ENCODE measurements at places on chromosomes 5 and 9.

GRCh38 chr5:68898951-68899471 is 194.8 kb upstream of the SLC30A5 start:
- DNase-seq = peak; percentile 81

DNA sequence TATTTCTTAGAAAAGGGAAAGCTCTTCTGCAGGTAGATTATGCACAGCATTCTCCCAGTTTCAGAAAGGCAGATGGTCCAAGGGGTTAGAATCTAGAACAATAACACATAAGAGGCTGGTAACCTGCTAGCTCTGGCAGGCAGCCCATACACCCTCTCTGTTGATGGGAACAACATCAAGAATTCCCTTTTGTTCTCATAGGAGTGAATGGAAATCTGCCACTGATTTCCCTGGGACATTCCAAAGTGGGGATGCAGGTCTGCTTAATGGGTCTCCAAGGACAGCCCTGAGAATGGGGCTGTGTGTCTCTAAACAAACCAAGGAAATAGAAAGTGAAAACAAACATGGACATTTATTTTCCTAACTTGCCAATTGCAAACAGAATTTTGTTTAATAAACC is 456.8 kb downstream of the EBF1 start:
- DNase-seq = no peak

DNA sequence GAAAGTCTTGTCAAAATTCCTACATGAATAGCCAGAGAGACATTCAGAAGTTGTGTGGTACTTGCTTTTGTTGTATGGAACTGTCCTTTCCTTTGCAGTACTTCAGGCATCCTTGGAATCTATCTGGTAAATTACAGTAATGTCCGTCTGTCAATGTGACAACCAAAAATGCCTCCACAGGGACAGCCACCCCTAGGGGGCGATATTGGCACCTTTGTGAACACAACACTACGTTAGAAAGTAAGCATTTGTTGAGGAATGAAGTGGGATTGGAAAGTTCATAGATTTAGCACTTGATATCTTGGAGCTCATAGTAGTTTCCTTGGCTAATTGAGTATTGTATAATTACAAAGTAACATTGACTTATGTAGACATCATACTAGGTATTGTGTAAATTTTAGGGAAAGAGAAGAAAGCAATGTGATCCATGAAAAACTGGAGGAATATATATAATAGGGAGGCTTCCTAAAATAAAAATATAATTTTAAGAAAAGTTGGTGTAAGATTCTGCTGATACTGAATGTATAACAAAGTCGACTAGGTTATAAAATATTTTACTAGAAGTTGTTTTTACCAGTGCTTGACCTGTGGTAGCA is 32.7 kb downstream of the TMEFF1 start:
- peak; percentile 51 for DNase-seq

GRCh38 chr9:134811079-134811672 is 69.4 kb upstream of the FCN2 start:
- DNase-seq = no peak

DNA sequence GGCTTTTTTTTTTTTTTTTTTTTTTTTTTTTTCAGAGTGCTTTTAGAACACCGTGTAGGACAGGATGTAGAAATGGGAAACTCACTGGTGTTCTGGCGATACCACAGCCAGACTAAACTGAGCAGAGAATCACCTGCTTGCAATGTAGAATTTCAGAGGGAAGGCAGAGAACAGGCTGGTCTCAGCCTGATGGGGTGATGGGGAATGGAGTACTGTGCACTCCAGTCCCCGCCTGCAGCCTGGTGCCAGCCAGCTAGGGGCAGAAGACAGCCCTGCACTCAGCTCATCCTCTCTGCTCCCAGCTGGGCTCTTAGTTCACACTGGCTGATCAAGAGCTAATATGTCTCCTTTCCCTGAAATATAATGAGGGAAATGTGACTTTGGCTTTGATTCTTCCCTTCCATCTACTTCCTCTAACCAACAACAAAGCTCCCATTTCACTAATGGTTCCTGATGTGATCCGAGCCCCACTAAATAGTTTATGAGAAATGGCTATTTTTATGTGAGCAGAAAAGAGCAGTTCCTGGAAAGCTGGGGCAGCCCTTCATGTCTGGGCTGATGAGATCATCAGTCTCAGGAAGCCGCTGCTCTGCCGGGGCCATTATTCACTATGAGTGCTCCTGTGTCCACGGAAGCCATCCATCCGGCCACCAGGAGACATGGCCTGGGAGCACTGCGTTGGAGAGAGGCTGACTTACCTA is 209.7 kb downstream of the GADD45G start:
- no peak for DNase-seq

DNA sequence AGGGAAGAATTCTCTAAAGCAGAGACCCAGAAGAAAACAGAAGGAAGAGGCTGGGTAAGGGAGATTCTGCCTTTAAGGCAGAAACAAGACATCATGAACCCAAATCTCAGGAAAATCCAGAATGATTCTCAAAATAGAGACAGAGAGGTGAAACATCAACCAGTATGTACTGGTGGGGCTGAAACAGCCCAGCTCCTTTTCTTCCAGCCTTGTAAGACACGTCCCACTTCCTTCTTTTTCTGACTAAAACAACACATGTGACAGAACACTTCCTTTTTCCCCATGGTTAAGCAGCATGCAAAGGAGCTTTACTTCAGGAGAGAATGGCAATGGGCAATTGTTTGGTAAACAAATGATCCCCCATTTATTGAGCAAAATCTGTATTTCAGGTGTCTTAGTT is 230.8 kb upstream of the NR4A3 start:
- DNase-seq = no peak

DNA sequence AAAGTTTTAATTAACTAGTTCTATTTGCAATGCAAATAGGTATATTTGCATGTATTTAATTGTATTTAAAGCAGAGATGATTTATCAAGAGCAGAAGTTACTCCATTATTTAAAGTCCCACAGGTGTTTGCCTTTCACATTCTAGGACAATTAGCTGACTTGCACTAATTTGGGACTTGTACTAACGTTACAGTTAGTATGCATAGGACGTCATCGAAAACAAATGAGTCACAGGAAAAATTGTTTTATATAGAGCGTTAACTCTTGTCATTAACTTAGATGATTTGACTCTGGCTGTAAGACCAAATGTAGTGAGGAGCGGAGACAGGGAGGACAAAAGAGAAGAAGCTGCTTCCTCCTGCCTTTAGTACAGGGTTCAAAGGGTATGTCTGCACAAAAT is 126.1 kb upstream of the IFNE start:
- no peak for DNase-seq

GRCh38 chr9:38670542-38671371 is 49.2 kb downstream of the FAM240B start:
- no peak for DNase-seq

GRCh38 chr5:362189-362588 is 40.7 kb downstream of the AHRR start:
- no peak for DNase-seq

DNA sequence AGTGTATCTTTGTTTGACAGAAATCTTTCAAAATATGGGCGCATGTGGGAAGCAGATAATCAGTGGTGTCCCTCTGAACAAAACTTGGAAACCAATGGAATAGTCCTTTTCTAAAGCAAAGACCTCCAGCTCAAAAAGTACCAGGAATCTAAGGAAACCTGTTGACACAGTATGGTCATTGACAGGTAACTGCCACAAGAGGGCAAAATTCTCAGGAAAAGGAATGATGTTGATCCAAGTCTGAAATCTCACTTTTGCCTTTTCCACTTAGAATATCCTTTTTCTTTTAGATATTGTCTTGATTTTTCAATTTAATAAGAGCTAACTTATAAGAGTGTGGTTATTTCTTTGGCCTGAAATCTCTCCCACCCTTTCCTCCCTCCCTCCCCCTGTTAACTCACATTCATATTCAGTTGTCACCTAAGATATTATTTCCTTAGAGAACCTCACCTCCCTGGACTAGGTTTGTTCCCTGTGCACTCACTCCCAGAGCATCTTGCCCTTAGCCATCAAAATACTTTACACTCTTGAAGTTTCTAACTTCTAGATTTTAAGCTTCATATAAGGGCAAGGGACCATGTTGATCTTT is 59.0 kb upstream of the BARX1 start:
- DNase-seq = peak; percentile 73

DNA sequence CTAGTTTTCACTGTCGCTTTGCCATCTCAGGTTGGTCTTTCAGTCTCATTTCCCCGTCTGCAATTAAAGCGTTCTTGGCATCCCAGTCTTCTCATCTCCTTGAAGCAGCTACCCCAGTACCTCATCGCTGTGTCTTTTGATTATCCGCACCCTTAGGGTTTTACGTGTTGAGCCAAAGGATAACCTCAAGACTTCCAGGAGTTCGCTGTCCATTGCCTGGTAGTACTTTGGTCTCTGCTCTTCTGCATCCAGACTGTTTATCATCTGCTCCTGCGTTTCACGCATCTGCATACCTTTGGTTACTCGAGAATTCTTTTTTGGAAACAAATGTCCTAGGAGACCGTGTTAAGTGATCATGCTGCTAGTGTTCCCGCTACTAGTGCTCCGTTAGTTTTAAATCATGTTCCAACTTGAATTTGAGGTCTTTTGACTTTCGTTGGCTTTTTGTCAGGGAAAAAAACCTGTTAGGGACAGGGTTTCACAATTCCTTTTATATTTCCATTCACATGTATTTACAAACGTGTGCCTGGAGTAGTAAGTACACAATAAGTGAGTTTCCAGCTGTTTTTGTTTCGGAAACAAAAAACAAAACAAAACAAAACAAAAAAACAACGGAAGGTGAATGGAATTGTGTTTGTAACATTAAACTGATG is 888 bp downstream of the RABGAP1 start:
- DNase-seq = peak; percentile 50

DNA sequence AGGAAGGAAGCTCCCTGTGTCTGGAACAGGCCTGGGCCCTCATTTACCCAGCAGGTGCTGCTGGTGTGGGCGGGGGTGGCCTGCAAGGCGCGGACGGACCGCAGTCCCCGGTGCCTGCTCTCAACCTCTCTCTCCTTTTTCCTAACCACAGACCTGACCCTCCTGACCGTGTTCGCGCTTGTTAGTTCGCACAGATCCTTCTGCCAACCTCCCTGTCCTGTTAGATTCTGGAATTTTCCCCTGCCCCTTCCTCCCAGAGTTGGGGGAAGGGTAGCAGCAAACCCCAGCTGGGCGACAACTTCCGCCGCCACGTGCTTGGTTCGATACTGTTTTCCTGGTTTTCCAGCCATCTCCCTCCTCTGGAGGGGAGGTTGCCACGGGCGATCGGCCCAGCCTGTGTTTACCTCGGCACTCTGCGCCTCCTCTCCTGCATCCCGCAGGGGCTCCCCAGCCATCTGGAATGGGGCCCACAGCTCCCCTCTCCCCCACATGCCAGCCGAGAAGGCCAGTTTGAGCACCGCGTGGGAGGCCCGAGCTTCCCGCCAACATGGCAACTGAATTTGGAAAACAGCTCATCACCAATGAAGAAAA is 70.8 kb upstream of the UNC5A start:
- DNase-seq = no peak

DNA sequence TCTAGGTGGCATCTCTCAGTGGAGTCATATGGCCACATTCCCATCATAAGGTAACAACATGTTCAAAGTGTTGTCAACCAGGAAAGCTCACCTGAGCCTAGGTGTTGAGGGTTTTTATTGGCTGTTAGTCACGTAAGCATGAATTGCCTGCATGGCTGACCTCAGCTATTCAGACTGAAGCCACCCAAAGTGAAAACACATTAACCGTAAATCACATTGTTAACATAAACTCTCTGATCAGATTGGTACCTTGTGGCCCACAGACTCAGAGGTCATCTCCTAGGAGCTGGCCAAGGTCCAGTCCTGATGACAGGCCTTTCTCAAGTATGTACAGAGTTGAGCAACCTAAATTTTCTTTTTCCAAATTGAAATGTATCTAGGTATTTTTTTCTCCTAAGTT is 26.7 kb downstream of the SRFBP1 start:
- DNase-seq = no peak

DNA sequence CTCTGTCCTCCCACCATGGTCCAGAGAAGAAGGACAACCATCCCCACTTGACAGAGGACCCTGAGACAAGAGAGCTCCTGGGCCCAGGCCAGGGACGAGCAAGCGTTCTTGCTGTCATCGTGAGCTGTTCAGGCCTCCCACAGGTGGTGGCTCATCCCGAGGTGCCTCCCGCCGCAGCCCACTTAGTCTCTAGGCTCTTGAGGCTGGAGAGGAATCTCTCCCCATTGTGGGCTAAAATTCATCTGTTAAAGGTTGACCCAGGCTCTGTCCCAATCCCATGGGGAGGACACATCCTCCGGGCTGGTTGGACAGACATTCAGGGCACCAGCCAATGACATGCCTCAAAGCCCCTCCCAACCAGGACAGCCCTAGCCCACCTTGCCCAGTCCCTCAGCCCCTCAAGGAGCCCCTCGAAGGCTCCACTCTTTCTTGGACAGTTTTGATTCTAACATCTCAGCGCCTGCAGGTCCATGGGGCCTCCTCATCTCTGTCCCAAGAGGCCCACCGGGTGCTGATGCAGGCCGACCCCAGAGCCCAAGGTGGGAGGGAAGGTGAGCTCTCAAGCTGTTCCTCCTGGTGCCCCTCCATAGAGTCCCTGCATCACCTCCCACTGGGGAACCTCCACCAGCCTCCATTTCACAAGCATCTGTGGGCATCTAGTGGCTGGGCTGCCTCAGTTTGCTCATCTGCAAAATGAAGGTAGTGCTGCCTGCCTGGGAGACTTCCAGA is 52.9 kb downstream of the BARX1 start:
- DNase-seq = no peak

DNA sequence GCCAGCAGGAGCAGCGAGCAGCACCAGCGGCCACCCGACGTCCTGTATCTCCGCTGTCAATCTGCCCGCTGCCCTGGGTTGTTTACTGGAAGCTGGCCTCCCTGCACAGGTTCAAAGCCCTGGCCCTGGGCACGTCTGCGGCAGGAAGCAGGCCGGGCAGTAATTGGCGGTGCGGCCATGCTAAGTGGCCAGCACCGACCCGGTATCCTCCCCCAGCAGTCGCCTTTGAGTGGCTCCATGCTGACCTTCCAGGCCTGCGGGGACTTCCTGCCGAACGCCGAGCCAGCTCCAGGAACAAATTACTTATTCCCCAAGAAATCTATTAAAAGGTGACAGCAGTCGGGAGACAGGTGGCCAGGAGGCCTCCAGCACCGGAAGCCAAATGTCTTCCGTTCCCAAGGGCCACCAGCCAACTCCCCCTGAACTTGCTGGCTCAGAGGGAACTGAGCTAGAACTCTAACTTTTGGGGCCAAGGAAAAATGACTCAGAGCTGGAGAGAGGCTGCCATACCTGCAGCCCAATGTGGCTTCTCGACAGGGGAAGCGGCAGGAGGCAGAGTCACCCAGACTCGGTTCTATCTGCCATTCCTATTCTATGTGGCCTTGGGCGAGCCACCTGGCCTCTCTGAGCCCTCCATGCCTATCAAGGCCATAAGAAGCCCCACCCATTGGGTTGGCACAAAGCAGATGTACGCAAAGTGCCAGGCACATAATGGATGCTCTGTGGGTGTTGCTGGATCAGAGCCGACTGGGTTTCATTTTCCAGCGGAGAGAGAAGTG is 13.7 kb upstream of the PSMB7 start:
- DNase-seq = no peak

- no peak for DNase-seq
Measured at GRCh38 chr5:153998010-153998409, 40.7 kb downstream of the FAM114A2 start.

DNA sequence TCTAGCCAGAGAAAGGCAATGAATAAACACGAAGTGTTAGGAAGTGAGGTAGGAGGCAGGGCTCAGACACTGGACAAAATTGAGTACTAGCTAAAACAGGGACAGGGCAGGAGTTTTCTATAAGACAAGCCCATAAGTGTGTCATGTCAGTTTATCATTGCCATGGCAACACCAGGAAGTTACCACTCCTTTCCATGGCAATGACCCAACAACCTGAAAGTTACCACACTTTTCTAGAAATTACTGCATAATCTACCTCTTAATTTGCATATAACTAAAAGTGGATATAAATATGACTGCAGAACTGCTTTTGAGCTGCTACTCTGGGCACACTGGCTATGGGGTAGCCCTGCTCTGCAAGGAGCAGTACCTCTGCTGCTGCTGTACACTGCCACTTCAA is 442.5 kb upstream of the COX7C start:
- DNase-seq = no peak
